ENCODE measurements at places on chromosomes 6 and 20.
A peak's percentile ranks its signal among the peaks of the same experiment; 100 is the strongest.

GRCh38 chr20:37852666-37853065 lies 50.3 kb upstream of the VSTM2L start:
- no peak for DNase-seq

GRCh38 chr20:873875-874607 lies 40.5 kb downstream of the FAM110A start:
- DNase-seq, result no peak

DNA sequence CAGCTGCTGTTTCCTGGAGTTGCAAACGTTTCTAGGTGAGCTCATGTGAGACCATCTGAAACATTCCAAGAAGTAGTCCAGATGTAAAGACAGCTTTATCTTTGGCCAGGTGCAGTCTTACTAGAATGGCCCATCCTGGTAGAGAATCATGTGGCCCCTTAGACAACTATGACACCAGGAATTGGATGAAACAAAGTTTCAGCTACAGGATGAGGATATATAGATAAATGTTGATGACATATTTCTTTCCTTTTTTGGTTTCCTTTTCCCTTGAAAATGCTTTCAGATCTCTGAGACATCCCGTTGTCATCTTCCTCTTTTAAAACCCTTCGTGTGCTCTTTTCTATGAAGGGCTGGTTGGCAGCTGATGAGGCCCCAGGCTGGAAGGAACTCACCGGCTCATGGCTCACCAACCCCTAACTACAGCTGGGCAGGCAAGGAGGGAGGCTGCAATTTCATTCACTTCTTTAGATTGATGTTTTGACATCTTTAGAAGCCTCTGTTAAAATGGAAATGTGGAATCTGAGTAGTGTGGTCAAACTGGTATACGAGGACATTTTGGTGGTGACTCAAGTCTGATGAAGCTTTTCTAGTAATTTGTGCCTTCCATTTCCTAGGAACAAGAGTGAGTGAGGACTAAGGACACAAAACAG lies 167.9 kb upstream of the TNFAIP3 start:
- no peak for DNase-seq

DNA sequence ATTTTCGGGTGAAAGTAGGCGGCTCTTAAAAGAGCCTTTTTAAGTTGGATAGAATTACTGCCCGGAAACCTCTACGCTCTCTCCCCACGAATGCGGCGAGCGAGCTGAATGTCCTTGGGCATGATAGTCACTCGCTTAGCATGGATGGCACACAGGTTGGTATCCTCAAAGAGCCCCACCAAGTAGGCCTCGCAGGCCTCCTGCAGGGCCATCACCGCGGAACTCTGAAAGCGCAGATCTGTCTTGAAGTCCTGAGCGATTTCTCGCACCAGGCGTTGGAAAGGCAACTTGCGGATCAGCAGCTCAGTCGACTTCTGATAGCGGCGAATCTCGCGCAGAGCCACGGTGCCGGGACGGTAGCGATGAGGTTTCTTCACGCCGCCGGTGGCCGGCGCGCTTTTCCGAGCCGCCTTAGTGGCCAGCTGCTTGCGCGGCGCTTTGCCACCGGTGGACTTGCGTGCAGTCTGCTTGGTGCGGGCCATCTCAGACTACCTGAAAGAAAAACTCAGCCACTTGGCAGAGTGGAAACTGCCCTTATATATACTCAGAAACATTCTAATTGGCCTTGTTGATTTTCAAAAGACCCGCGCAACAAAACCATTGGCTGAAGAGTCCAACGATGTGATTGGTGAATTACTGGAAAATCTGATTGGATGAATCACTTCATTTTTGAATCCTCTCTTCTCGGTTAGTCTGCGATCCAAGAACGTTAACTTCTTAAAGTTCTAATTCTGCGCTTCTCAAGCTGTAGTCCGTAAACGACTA lies 93.9 kb upstream of the BTN3A2 start:
- no peak for DNase-seq

DNA sequence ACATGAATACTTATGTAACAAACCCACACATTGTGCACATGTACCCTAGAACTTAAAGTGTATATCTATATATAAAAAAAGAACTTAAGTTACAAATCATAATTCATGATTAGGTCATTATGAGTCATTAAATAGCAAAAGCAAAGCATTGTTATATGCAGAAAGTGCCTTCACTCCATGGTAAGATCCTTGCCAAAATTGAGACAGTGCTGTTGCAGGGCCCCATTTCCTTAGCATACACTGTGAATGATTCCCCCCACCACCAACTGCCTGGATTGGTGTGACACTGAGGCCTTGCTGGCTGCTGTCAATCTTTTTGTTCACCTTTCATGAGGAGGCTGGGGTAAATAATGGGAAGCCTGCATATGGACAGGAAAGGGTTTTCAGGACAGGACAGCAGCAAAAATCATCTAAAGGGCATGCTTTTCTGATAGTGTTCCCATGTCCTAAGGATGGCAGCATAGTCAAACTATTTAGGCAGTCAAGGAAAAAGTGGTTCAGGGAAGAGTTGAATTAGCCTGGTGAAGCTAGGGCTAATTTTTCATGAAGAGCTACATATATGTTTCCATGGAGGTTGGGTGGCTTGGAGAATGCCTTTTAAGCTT lies 188.2 kb upstream of the ASCC3 start:
- no peak for DNase-seq

DNA sequence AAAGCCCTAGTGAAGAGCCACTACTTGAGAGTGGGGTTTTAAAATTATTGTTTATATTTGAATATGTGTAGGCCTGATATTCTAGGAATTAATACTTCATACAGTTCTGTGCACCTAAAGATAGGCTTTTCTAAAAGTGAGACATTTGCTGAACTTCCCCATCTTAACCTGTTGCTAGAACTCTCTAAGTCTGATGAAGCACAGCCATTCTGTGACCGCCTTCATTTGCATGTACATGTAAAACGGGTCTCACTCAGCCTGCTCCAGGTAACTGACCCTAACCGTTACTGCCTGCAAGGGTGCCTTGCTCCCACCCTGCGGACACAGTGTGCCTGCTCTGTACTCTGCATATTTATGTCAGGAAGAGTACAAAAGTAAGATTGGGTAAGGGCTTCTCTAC lies 44.3 kb upstream of the IRF4 start:
- DNase-seq, result no peak

- DNase-seq, result no peak
Measured at GRCh38 chr6:9527679-9528286, 887.1 kb downstream of the TFAP2A start.

- DNase-seq, result no peak
Measured at GRCh38 chr6:136532030-136532429, 18.2 kb downstream of the MAP7 start.

- DNase-seq, result no peak
Measured at GRCh38 chr6:44072959-44073611, 54.2 kb downstream of the MRPL14 start.

DNA sequence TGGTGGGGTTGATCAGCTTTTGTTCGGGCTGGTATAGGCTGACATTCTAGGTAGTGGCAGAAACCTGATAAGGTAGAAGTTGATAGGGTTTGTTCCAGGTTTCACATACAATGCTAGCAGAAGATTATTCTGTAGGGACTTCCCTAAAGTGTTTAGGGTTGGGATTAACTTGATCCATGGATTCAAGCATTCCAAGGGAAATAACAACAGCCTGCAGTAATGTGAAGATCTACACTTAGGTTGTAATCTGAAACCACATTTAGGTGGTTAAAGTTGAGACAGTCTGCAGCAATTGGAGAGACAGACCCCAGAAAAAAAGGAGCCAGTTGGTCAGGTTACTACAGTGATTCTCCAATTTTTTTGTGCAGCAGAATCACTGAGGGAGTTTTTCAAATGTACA lies 56.1 kb downstream of the GJA1 start:
- DNase-seq, result no peak

DNA sequence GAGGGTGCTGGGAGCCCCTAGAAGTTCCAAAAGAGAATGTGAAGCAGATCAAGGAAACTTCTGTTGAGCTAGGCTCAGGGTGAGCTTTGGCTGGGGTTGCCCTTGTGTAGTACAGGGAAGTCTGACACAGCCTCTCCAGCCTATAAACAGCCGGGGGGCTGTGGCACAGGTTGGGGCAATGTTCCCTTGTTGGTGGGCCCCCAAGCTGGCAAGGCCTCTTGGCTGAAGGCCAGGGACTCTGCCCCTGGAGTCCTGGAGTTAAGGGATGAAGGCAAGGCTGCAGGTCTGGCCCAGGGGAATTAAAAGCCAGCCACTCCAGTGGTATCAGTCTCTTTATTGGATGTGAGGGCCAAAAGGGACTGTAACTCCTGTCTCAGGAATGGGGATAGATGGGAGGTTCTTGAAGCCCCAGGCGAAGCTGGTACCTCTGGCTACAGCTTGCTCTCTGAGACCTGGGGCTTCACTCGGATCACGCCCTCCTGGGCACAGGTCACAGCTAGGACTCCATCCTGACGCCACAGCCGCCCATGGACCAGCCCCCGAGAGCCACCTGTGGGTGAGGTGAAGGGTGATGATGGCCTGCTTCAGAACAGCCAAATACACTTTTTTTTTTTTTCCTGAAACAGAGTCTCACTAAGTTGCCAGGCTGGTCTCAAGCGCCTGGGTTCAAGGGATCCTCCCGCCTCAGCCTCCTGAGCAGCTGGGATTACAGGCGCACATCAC lies 8.0 kb downstream of the SNX21 start:
- DNase-seq, result no peak

DNA sequence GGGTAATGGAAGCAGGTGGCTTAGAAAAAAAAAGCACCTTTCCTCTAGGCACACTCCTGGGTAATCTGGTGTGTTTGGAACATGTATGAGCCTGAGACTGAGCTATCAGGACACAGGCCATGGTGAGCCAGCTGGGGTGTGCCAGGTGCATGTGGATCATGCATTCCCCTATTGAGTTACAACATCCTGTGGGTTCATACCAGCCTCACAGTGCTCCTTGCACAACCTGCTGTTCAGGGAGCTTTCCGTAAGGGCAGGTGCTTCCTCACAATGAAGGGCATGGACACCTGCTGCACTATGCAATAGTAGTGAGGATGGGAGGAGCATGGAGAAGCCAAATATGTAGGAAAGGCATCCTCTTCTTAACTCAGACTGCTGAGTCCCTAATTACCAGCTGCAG lies 197.2 kb upstream of the SUPT3H start:
- DNase-seq, result no peak

DNA sequence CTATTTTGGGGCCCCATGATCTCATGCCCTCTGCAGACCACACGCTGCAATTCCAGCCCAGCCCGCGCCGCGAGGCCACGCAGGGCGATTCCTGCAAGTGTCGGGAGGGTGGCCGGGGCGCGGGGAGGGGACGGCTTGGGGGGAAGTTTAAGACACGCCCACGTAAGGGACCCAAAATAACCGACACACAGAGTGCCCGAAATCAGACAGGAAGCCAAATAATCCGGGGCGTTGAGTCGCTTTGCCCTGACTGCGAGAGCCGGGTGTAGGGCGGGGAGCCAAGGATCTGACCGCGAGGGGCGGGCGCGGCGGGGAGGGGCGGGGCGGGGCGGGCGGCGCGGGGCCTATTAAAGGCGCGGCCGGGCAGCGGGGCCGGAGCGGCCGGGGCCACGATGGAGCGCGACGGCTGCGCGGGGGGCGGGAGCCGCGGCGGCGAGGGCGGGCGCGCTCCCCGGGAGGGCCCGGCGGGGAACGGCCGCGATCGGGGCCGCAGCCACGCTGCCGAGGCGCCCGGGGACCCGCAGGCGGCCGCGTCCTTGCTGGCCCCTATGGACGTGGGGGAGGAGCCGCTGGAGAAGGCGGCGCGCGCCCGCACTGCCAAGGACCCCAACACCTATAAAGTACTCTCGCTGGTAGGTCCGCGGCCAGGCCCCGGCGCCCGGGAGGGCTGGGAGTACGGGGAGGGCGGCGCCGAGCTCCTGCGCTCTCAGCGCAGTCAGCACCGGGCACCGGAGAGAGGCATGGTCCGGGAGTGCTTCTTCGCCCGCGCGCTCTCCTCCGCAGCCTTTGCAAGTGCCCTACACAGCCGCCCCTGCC lies at the start of gene ENPP1:
ENPP1 (plus strand) TSS at position 377 of the 816 bp plus-strand sequence; CDS start at position 393, 16 bp downstream.
- peak; percentile 92 for DNase-seq

GRCh38 chr6:438634-439170 lies 47.1 kb downstream of the IRF4 start:
- DNase-seq, result peak; percentile 70

- no peak for DNase-seq
Measured at GRCh38 chr20:22916021-22916842, 118.9 kb upstream of the SSTR4 start.

- DNase-seq, result no peak
Measured at GRCh38 chr6:119162134-119162775, 83.8 kb upstream of the FAM184A start.

- no peak for DNase-seq
Measured at GRCh38 chr6:130138909-130139242, 83.9 kb downstream of the SAMD3 start.

DNA sequence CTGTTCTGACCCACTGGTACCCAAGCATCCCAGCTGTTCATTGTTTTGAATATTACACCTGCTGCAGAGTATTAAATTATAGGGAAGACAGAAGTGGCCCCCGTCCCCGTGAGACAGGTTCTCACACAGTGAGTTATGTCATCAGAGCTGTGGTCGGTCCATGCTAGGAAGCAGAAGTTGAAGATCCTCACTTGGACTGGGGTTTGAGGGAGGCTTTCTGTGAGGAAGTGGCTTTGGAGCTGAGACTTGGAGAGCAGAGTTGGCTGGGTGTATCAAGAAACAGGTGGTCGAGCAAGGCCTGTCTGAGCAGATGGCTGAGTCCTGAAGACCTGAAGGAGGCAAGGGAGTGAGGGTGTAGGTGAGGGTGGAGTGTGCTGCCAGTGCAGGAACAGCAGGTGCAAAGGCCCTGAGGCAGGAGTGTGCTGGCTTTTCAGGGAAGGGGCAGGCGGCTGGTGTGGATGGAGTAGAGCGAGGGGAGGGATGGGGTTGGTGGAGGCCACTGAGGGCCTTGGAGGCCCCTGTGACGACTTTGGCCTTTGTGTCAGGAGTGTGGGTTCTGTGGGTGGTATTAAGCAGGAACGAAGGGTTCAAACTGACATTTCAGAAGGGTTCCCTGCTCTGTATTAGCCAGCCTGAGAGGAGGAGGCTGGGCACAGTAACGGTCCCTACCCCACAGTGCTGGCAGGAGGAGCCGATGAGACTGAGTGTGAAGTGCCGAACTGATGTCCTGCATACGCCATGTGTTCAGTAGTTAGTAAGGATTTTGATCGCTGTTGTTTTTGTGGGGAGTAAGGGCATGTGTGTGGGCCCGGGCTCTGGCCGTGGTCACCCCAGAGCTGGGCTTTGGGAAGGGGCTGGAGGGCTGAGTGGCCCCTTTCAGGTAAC lies 11.8 kb downstream of the SRC start:
- DNase-seq, result no peak
